ENCODE measurements at places on chromosomes 3 and 15.

GRCh38 chr3:23797491-23797890 lies 8.3 kb upstream of the UBE2E1 start:
- DNase-seq, result no peak

DNA sequence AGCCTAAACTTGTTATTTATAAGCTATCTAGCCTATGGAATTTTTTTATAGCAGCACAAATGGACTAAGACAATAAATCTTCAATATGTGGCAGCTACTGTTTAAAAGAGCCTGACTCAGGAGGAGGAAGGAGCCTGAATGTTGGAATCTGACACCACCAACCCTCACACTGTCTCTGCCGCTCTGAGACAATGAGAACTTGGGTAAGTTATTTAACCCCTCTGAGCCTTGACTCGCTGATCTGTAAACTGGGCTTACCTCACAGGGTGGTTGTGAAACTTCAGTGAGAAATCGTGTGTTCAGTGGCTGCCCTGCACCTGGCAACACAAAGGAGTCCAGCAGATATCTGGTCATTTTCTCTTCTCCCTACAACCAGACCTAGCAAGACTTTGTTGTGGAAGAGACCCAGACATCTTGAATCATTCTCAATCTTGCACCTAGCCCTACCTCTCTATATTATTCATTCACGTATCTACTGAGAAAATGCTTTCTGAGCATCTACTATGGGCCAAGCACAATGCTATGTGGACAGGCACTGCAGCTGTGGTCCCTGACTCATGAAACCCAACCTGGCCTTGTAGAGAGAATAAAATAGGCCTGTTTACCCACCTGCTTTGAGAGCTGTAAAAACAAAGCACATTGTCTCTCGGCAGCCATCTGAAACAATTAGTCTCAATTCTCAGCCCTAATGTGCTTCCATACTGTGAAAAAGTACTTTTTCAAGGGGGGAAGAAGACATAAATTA lies 81.9 kb upstream of the SLC25A36 start:
- no peak for DNase-seq

GRCh38 chr3:164608554-164609276 lies 469.6 kb downstream of the SI start:
- no peak for DNase-seq

DNA sequence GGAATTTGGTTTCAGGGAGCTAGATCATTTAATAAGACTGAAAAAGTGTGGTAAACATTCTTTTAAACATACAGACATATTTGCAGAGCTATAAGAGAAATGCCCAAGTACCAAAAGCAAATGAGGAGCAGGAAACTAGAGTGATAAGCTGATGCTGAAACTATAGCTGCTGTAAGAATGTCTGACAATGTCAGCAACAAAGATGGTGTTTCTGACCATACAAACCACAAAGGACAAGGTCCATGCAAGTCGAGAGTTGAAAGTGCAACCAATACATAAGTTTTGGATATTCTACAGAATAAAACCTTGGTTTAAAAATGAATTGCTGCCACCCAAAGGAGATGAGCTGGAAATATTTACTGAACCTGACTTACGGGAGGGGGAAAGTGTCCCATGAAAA lies 610.2 kb downstream of the TBL1XR1 start:
- DNase-seq, result no peak

DNA sequence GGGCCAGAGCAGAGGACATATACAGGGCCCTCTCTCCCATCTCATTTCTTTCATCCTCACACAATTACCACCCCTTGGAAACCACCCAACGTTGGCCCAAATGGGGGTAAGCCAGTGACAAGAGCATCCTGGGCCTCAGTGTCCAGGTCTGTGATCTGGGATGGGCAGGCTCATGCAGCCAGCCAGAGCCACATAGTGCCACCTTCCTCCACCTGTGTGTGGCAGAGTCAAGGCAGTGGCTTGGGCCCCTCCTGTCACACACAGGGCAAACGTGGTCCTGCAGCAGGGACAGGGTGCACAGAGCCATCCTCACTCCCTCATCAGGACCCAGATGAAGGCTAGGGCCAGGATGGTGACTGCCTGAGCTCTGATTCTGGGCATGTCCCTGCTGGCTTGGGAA lies 2.3 kb upstream of the MYL3 start:
- no peak for DNase-seq

DNA sequence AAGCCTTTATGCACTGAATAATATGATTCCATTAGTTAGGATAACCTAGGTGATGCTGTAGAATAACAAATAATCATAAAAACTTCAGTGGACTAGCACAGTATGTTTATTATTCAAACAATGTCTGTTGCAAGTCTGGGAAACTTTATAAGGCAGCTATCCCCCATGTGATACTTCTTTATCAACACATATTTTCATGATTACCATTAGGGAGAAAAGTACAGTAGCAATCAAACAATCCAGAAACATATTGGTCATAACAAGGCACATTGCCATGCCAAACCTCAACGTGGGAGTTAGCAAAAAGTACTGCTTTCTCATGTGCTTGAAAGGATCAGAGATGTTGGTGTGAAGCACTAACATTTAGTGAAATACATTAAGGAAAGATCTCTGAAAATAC lies 35.5 kb downstream of the EOMES start:
- DNase-seq, result no peak

- DNase-seq, result no peak
Observed at GRCh38 chr15:90497912-90498311, 31.8 kb upstream of the CRTC3 start.
